ENCODE measurements at places on chromosomes 5 and 9. TPM values are rescaled to one million over a fixed set of nuclear protein-coding genes. Genes with fewer than 3 reads are reported as not detected.
A peak's percentile ranks its signal among the peaks of the same experiment; 100 is the strongest.

- peaks cover 85% of the 10 kb centered on the region for H3K4me1 ChIP-seq
- H3K4me3 ChIP-seq = peak overlapping the region; percentile 75
- H3K27ac ChIP-seq = peak overlapping the region; percentile 87
- H3K36me3 ChIP-seq = peaks cover 47% of the 10 kb centered on the region
- H3K27me3 ChIP-seq = no peaks in the 10 kb centered on the region
- DNase-seq = peak; percentile 36
Measured at GRCh38 chr9:114386886-114387679, 699 bp downstream of the AKNA start.

- no peaks in the 10 kb centered on the region for H3K36me3 ChIP-seq
- no peak for DNase-seq
- H3K4me3 ChIP-seq = no peak overlapping the region
- H3K4me1 ChIP-seq = no peaks in the 10 kb centered on the region
- H3K27ac ChIP-seq = no peak overlapping the region
Measured at GRCh38 chr5:96855031-96855872, 21.0 kb upstream of the ERAP2 start.

DNA sequence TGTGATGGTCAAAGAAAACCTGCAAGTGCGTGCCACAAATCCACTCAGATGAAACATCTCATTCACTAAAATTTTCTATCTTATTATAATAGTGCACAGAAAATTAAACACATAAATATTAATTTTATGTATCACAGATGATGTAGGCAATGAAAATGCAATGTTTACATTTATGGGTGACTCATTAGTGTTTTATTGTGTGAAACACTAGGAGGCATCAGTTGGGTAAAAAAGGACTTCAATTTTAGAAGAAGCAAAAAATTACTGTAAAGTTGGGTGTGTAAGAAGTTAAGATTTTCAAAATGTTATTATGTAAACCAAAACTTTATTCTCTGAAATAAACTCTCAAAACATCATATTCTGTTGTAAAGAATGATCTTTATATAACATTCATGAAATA, 4.0 kb downstream of the MEF2C start:
- peaks cover 2% of the 10 kb centered on the region for H3K36me3 ChIP-seq
- no peaks in the 10 kb centered on the region for H3K27me3 ChIP-seq
- H3K4me3 ChIP-seq = peak overlapping the region; percentile 82
- peaks cover 26% of the 10 kb centered on the region for H3K4me1 ChIP-seq
- no peak for DNase-seq

DNA sequence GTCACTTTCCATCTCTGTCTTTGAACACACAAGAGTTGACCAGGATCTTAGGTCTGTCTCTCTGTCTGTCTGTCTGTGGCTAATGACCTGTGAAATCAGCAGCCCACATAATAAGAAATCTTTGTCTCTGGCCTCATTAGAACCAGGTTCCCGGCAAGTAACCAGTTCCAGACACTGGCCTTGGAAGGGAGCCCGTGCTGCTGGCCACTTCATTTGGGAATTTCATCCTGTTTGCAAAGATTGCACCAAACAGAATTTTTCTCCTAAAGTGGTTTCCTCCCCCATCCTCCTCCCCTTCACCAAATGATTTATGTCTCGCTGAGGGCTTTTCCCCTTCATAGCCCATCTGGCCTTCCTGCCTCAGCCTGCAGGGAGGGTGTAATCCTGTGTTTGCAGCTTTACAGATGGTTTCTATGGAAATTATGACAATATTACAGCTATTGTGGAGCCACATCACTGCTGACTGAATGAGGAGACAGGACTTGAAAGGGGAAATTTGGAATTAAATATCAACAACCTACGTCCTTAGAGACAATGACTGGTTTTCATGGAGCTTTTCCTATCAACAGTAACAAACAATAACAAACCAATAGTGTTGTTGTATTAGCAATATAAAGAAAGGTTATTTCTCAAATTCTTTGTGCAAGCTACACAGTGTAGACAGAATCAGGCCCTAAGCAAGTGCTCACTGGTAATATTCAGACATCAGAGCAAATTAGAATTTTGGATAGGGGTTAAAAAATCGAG, 25.7 kb downstream of the DPYSL3 start:
- no peak for DNase-seq
- no peaks in the 10 kb centered on the region for H3K36me3 ChIP-seq
- H3K27ac ChIP-seq = no peak overlapping the region
- no peaks in the 10 kb centered on the region for H3K4me1 ChIP-seq
- no peak overlapping the region for H3K4me3 ChIP-seq

DNA sequence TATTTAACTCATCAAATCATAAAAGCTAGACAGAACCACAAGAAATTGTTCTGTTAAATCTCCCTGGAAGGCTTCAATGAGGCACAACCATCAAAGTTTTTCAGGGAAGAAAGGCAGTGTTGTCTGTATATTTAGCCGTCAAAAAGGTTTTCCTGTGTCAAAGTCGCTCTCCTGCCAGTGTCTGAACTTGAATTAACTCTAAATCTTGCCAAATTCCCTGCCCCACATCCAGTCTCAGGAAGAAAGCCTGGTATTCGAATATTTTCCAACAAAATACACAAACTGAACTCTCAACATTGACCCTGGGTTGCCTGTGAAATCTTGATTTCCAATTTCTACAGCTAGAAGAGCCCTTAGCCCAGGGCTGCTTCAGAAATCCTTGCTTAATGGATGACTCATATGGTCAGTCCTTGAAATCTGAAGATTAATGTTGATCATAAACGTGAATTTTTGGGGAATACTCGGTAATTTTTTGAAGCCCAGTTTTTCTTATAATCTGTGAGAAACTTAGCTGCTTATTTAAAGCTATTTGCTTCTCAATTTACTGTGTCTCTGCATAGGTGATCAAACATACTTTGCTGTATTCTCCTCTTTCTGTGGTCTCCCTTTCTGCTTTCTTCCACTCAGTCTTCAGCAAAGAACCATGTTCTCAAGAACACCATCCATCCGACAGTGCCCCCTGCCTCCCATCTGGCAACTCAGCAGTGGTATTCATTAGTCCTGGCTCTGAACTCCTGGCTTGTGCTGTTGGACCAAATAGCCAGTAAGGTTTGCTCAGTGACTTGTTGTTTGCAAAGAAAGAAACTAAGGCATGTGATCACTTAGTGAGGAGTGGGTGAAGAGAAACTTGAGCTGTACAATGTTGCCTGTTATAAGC, 58.9 kb downstream of the NREP start:
- H3K4me3 ChIP-seq = no peak overlapping the region
- H3K27me3 ChIP-seq = no peaks in the 10 kb centered on the region
- H3K4me1 ChIP-seq = no peaks in the 10 kb centered on the region
- DNase-seq = no peak
- no peaks in the 10 kb centered on the region for H3K36me3 ChIP-seq

SLC45A2 gene
- not detected for total RNA-seq

SOWAHA gene
- not detected for total RNA-seq

DNA sequence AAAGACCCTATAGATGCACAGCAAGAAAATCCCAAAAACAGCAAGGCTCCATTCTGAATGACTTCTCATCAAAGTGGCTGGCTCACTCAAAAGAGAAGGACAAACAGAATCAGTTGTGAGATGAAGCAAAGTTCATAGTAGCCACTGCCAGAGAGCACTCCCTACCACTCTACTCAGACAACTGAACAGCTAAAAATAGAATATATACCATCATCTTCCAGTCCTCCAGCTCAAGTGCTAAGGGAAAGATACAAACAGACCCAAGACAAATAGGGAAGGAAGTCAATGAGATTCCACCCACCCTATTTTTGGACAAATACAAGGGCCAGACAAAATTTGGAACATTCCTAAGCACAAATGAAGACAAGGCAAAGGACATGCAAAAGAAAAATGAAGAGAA, 20.6 kb downstream of the GNAQ start:
- peaks cover 3% of the 10 kb centered on the region for H3K27me3 ChIP-seq
- no peak overlapping the region for H3K4me3 ChIP-seq
- no peak for DNase-seq
- peaks cover 11% of the 10 kb centered on the region for H3K4me1 ChIP-seq
- no peaks in the 10 kb centered on the region for H3K36me3 ChIP-seq

FOXE1 gene
- not detected for total RNA-seq

- no peak overlapping the region for H3K27ac ChIP-seq
- H3K36me3 ChIP-seq = no peaks in the 10 kb centered on the region
- no peak overlapping the region for H3K4me3 ChIP-seq
Measured at GRCh38 chr5:149581931-149582768, 852 bp downstream of the ARHGEF37 start.

RASEF gene
- not detected for total RNA-seq

DOCK8 gene
- 288 TPM for total RNA-seq

DNA sequence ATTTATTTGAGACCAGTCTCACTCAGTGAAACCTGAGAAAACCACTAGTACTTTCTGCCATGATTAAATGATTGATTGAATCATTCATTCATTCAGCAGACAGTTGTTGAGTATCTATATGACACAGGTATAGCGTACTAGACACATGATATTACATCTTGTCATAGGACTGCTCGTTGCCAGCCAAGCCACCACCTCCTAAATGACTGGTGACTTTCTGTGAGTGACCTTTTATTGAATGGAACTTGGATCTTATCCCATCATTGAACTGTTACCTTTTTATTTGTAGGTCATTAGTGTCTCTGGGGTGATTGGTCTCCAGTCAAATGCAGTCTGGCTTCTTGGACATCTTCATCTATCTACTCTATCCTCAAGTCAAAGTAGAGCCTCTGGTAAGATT, 80.7 kb downstream of the HACD4 start:
- DNase-seq = no peak
- no peaks in the 10 kb centered on the region for H3K36me3 ChIP-seq
- H3K27ac ChIP-seq = no peak overlapping the region
- H3K4me1 ChIP-seq = no peaks in the 10 kb centered on the region
- no peak overlapping the region for H3K4me3 ChIP-seq

GRCh38 chr5:148768806-148769415, 57.5 kb upstream of the ADRB2 start:
- no peaks in the 10 kb centered on the region for H3K27me3 ChIP-seq
- H3K27ac ChIP-seq = no peak overlapping the region
- peaks cover 4% of the 10 kb centered on the region for H3K4me1 ChIP-seq

FOXD4 gene
- 0.89 TPM for total RNA-seq

DNA sequence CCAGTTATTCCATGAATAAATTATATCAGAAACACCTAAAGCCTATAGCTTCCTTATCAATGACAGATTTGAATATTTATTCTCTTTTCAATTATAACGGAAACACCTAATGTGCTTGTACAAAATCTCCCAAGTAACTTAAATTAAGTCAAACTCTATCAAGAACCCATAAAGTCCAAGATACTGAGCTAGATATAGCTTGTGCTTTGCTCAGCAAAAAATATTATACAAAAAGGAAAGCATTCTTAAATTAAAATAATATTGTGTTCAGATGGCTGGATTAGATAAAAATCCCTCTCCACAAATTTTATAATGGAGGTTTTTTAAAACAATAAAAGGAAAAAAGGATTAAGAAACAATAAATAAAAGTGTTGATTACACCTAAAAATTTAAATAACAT, 23.7 kb downstream of the NADK2 start:
- no peak overlapping the region for H3K27ac ChIP-seq
- no peak for DNase-seq
- no peak overlapping the region for H3K4me3 ChIP-seq

GRCh38 chr5:126062398-126063221, 360.6 kb upstream of the GRAMD2B start:
- DNase-seq = no peak
- H3K36me3 ChIP-seq = no peaks in the 10 kb centered on the region
- no peak overlapping the region for H3K4me3 ChIP-seq

FOXI1 gene
- total RNA-seq = not detected

GRCh38 chr5:44935871-44936270, 127.1 kb downstream of the MRPS30 start:
- no peak for DNase-seq
- no peak overlapping the region for H3K27ac ChIP-seq
- H3K4me1 ChIP-seq = no peaks in the 10 kb centered on the region
- no peaks in the 10 kb centered on the region for H3K36me3 ChIP-seq

DNA sequence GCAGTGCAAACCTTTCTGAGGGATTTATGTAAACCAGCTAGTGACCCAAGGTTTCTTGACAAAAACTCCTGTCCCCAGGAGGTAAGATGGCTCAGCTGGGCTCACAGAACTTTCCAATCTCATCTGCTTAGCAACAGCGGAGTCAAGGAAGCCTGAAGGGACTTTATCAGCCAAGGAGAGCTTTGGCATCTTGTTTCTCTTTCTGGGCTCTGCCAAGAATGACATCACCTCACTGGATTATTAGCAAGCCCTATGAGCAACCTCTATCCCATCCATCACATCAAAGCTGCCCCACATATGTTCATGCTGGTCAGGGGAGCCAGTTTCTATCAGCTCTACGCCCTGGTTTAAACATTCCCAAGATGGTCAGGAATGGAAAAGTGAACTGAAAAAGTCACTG, 461.3 kb downstream of the ENC1 start:
- no peak overlapping the region for H3K27ac ChIP-seq
- no peak for DNase-seq
- no peak overlapping the region for H3K4me3 ChIP-seq

DNA sequence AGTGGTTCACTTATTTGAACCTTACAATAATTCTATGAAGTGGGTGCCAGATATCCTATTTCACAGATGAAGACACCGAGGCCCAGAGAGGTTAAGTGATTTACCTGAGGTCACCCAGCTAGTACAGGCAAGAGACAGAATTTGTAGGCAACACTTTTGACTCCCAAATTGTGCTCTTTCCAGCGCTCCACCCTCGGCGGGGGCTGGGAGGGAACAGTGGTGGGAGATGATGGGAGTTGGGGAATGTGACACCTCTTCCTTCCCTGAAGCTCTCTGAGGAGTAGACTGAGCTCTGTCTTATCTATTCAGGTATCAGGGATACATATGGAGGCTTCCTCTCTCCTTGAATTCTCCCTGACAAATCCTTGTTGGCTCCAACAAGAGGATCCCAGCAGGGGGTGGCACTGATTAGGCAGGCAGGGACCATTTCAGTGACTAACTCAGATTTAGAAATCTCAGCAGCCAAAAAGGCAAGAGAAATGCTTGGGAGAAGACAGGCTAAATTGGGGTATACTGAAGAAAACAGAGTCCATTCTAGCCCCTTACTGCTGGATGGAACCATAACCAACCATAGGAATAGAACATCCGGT, 95.8 kb upstream of the PANK3 start:
- H3K27me3 ChIP-seq = no peaks in the 10 kb centered on the region
- H3K27ac ChIP-seq = no peak overlapping the region
- no peak for DNase-seq
- H3K36me3 ChIP-seq = no peaks in the 10 kb centered on the region
- no peak overlapping the region for H3K4me3 ChIP-seq
- H3K4me1 ChIP-seq = no peaks in the 10 kb centered on the region

DNA sequence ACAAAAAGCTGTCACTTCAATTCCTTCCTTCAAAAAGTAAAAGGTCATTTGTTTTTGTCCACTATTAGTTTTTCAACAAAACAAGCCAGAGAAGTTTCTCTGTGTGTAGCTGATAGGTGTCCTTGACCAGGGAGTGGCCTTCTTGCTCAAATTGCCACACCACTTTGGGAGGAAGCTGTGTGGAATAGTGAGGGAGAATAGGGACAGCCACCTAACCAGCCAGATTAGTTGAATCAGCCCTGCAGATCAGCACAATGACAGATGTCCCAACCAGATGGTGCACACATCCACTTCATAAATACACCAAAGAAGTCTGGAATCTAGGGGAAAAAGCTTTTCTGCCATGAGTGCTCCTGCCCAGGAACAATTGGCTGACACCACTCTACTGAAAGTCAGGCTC, 37.2 kb downstream of the NREP start:
- H3K4me3 ChIP-seq = no peak overlapping the region
- H3K27ac ChIP-seq = no peak overlapping the region
- DNase-seq = no peak
- no peaks in the 10 kb centered on the region for H3K27me3 ChIP-seq

- H3K4me3 ChIP-seq = no peak overlapping the region
- no peaks in the 10 kb centered on the region for H3K4me1 ChIP-seq
- H3K27ac ChIP-seq = no peak overlapping the region
- no peak for DNase-seq
Measured at GRCh38 chr5:142753116-142753631, 17.0 kb upstream of the ARHGAP26 start.

All from B cell (primary cell).